ENCODE measurements at places on chromosomes 12 and 14.

DNA sequence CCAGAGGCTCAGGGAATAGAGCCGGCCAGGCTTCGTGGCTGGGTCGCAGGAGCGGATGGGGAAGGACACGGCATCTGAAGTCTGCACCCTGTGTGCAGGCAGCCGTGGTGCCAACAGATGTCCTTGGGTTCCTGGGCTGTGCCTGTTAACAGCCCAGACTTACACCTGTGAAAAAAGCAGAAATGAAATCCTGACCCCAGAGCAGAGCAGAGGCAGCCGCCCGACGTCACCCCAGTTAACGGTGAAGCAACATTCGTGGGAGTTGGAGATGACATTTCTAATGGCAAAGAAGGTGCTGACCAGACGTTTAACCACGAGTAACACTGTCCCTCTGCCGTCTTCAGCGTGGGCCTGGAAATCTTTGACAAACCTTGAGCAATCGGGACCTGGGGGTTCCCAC lies 200.3 kb upstream of the DIO3 start:
- no peak for DNase-seq

DNA sequence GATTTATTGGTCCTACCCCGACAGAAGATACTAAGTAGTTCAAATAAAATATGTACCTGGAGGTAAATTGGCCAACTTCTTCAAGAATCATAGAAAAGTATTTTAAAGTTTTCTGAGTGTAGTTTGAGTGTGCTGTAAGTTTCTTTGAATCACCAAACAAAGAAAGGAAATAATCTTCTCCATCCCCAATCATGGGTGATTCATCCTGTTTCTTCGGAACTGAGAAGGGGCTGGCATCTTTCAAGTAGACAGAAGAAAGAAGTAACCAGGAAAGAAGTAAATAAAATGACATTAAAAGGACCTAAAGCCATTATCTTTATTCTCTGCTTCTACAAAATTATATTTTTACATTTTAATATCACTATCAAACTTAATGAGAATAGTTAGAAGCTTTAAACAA lies 6.8 kb downstream of the LMNTD1 start:
- no peak for DNase-seq

DNA sequence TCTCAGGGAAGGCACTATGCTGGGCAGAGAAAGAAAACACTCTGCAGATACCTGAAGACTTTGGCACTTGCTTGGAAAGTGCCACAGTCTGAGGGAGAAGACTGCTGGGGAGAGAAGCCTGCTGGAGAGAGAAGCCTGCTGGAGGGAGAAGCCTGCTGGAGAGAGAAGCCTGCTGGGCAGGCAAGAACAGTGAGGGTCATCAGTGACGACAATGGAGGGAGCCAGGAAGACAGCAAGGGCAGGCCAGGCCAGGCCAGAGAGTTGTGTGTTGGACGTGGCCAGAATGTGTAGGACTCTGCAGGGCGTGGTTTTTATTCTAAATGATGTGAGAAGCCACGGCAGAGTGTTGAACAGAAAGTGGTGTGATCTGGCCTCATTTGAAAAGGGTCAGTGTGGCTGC lies 185.3 kb upstream of the ABCD2 start:
- no peak for DNase-seq

GRCh38 chr12:49687941-49688340 lies 19.3 kb downstream of the FMNL3 start:
- no peak for DNase-seq

GRCh38 chr14:59695198-59695597 lies 118.6 kb upstream of the CCDC175 start:
- DNase-seq: no peak

GRCh38 chr12:1885599-1886245 lies 32.7 kb downstream of the CACNA2D4 start:
- DNase-seq: no peak

Data from activated CD8-positive, alpha-beta memory T cell treated with anti-CD3 and anti-CD28 coated beads for 1 hour (primary cell).